Posterior vena cava (tissue), 2 donors: ENCODE measurements at places on chromosomes 11 and 22.
A peak's percentile ranks its signal among the peaks of the same experiment; 100 is the strongest.

GRCh38 chr22:38176170-38176741 lies 5.4 kb downstream of the PLA2G6 start:
- DNase-seq: peak; percentile 88

GRCh38 chr11:92793189-92793588 lies 176.3 kb upstream of the MTNR1B start:
- DNase-seq: no peak

DNA sequence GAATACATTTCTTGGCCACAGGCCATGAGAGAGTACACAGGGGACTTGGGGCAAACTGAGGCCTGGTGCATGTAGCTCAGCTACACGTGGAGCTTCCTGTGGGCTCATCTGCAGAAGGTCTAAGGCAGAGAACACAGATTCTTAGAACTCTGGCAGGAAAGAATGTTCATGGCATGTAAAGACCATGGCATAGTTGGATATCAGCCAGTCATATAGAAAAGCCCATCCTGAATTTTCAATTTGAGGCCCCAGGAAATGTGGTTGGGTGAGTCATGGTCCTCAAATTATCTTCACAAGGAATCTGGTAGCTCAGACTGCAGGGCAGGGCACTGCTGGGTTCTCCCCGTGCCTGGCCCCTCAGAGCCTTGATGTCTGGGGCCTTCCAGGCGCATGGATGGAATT lies 13.7 kb upstream of the ST3GAL4 start:
- no peak for DNase-seq

DNA sequence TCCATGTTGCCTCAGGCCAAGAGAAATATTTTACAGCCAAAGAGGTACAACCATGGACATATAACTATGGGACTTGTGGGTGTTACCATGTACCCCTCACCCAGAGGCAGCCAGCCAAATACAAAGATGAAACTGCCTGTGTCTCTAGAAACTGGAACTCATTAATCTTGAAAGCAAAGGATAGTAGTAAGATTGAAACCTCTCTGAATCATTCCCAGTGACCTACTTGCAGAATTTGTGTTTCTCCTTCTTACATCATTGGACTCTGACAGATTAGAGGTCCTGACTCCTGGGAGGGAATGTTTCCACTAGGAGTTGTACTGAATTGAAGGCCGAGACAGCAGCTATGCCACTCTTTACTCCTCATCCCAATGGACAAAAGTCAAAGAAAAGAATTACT lies 257.4 kb upstream of the UBASH3B start:
- no peak for DNase-seq

DNA sequence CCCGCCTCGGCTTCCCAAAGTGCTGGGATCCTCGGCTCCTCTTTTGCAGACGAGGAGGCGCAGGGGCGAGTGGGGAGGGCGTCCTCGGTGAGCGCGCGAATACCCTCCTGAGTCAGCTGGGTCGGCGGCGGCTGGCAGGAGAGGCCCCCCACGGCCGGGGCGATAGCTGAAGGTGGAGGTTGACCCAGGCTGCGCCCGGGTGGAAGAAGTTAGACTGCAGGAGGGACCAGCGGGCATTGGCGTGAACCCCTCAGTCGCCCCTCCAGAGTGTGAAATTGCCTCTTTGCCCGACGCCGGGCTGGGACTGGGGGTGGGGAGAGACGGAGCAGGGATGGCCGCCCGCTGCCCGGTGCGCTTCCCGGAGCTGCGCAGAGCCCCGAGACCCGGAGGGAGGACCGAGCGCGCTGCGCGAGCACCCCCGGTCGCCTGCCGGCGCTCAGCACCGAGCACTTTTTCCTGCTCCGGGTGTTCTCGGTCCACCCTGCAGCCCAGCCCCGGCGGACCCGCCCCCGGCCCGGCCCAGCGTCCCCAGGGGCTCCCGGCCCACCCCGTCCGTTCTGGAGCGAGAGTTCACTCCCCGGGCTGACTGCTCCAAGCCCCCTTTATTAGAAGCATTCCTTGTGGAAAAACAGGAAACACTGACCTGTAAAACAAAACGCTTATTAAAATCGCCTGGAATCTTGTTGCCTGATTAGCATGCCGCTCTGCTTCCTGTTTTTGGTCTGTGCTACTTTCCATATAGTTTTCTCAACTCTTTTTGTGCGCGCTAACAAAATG lies 13.7 kb upstream of the CPT1A start:
- peak; percentile 86 for DNase-seq
